ENCODE measurements at places on chromosomes 1 and 21. TPM values are rescaled to one million over a fixed set of nuclear protein-coding genes. Genes with fewer than 3 reads are reported as not detected.

- DNase-seq = no peak
These were observed 8.0 kb downstream of the RABGAP1L start for GRCh38 chr1:174167265-174167803.

GRCh38 chr1:58062635-58063034 is 483.9 kb downstream of the OMA1 start:
- DNase-seq = peak; percentile 43

DNA sequence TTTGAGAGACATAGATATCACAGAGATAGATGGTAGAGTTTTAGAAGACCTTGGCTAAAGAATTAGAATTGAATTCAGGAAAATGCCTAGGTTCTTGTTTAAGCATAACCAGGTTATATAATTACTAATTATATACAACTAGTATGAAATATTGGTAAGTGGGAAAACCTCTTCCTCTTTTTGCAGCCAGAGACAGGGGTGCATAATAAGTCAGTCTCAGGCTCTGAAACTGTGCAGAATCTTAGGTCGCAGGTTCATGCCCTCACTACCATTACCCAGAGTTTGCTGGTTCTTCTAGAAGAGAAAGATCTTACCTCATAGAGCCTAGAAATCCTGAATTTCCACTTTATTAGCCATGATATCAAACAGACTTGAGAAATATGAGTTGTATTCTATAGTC is 183.3 kb downstream of the NEK7 start:
- DNase-seq = no peak

DNA sequence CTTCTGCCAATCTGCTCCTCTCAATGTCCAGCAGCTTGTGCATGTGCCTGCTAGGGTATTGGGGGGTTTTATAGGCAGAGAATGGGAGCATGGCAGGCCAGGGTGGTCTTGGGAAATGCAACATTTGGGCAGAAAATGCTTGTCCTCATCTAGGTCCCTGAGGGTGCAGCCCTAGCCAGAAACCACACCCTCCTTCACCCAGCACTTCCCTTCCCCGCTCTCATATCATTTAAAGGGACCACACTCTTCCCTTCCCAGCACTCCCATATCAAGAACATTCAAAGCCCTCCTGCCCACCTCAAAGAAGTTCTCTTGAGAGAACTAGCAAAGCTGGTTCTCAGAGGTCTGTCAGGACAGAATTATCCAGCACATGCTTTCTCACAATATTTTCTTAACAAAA is 62.1 kb downstream of the HSD3B1 start:
- no peak for DNase-seq

Gene CAPN8
- total RNA-seq = not detected

DNA sequence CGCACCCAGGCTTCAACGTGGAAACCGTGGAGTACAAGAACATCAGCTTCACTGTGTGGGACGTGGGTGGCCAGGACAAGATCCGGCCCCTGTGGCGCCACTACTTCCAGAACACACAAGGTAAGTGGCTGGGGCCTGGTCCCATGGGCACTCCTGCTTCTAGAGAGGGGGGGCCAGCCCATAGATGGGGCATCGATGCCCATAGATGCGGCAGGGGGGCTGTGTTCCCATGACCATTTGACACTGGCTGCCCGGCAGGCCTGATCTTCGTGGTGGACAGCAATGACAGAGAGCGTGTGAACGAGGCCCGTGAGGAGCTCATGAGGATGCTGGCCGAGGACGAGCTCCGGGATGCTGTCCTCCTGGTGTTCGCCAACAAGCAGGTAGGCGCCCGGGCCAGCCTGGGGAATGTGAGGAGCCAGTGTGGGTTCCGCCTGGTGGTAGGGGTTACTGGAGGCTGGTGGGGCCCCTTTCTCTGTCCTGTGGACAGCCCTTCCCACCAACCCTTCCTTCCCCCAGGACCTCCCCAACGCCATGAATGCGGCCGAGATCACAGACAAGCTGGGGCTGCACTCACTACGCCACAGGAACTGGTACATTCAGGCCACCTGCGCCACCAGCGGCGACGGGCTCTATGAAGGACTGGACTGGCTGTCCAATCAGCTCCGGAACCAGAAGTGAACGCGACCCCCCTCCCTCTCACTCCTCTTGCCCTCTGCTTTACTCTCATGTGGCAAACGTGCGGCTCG is 5.6 kb downstream of the C1orf35 start:
- no peak for DNase-seq

DNA sequence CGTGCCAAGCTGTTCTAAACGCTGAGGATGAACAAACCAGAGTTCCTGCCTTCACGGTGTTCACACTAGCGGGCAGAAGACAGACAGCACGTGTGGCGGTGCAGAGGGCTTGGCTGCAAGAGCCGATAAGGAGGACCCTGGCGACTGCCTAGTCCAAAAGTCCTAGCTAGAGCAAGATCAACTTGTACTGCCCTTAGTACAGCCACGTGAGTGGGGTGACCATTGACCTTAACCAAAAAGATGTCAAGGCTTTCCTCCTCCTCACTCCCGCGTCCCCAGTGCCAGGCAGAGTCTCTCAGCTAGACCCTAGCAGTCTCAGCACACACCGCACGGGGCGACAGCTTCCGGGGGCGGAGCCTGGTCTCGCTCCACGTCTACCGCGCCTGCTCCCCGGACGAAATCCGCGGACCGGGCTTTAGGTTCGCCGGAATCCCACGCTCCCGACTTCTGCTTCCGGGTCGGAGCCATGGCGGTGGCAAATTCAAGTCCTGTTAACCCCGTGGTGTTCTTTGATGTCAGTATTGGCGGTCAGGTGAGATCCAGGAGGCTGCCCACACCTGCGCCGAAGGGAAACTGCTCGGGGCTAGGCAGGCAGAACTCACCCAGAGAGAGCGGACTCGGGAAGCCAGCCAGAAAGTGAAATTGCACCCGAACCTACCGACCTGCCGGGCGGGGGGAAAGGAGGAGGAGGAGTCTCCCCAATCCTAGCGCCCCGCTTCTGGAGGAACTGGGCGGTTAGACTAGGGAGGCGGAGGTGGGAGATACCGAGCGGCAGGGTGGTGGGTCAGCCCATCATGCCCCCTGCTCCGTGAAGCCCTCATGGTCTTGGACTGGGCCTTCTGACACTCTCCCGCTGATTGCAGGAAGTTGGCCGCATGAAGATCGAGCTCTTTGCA is at the start of gene PPIH:
PPIH (plus strand) TSS at position 443 of the 896 bp plus-strand sequence; CDS start at position 467, 24 bp downstream.
- DNase-seq = peak; percentile 96

Gene PRAMEF6
- not detected for total RNA-seq

GRCh38 chr1:220708936-220709801 is 19.0 kb downstream of the C1orf115 start:
- no peak for DNase-seq

Gene ELF3
- total RNA-seq = 0.59 TPM

DNA sequence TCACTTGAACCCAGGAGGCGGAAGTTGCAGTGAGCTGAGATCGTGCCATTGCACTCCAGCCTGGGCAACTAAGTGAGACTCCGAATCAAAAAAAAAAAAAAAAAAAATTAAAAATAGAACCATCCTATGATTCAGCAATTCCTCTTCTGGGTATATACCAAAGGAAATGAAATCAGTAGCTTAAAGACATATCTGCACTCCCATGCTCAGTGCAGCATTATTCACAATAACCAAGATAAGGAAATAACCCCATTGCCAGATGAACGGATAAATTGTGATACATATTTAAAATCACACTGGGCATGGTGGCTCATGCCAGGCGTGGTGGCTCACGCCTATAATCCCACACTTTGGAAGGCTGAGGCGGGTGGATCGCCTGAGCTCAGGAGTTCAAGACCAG is 23.8 kb downstream of the ALDH9A1 start:
- DNase-seq = no peak

DNA sequence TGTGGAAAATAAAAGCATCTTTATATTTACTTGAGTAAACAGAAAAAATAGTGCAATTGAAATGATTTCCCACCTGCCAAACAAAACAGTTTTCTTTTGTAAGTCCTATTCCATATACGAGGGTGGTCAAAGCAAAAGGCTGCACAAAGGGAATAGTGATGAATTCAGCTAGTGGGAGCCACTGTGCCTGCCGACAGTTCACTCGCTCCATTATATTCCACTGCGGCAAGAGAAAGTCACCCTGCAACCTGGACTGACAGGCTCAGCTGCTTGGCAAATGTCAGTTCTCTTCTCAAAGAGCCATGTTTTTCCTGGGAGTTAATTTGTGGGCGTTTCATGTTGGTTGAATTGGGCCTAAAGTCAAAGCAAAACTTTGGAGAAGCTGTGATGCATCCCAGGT is 145.4 kb downstream of the LMO4 start:
- peak; percentile 30 for DNase-seq

GRCh38 chr1:185861630-185862029 is 127.4 kb downstream of the HMCN1 start:
- no peak for DNase-seq

Gene CSRP1
- 84.6 TPM for total RNA-seq

DNA sequence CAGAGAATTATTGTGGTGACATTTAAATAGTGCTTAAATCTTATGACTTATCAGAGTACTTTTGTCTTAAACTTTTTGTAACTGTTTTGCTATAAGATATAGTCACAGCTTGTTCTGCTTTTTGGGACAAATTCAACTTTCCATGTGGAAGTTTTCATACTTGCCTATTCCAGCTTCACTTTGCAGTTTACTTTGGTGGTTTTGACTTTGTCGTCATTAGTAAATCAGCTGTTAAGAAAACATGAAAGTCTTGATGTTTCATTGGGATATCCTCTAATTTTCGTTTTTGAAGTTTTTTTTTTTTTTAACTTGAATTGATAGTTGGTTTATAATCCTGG is 31.3 kb downstream of the SDCCAG8 start:
- no peak for DNase-seq

GRCh38 chr1:20405051-20405754 is 80.8 kb downstream of the CAMK2N1 start:
- no peak for DNase-seq

DNA sequence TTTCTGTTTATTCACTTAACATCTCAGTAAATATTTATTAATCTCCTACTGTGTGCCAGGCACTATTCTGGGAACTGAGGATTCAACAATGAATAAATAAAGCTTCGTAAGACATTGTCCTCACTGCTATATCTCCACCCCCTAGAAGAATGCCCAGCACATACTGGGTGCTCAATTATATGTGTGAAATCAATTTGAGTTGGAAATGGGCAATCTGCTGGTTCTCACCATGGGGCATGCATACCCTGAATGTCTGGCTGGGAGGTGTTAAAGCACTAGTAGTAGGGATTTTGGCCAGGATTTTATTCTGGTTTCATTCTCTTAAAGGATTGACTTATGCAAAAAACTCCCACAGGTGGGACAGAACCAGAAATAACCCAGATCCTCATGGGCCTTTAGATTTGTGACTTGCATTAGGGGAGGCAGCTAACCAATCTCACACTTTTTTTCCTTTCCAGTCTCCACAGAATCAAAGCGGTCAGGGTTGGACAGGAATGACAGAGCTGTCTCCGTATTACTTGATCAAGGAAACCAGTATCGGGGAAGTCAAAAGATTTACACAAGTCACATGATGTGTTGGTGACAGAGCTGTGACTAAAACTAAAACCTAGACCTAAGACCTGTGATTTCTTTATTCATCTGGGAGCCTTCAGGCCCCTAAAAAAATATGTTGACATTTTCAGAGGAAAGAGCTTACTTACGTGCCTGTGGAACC is 12.8 kb downstream of the GFI1 start:
- no peak for DNase-seq

Gene LRRC8B
- total RNA-seq = 9.2 TPM

GRCh38 chr1:241985787-241986186 is 13.1 kb downstream of the MAP1LC3C start:
- peak; percentile 55 for DNase-seq

DNA sequence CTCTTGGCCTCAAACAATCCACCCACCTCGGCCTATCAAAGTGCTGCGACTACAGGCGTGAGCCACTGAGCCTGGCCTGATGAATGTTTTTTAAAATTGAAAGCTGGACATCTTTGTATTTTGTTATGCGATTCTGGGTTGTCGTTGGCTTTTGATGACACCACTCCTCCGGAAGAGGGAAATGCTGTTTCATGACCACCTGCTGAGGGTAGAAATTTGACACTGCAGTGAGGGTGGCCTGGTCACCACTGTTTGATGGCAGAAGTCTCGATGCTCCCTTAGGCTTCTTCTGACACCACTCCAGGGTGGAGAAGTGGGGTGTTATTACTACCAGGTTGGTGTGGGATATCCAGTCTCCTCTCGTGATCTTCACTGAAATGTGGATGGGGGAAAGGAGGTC is 357.2 kb downstream of the RGS7 start:
- DNase-seq = peak; percentile 1

DNA sequence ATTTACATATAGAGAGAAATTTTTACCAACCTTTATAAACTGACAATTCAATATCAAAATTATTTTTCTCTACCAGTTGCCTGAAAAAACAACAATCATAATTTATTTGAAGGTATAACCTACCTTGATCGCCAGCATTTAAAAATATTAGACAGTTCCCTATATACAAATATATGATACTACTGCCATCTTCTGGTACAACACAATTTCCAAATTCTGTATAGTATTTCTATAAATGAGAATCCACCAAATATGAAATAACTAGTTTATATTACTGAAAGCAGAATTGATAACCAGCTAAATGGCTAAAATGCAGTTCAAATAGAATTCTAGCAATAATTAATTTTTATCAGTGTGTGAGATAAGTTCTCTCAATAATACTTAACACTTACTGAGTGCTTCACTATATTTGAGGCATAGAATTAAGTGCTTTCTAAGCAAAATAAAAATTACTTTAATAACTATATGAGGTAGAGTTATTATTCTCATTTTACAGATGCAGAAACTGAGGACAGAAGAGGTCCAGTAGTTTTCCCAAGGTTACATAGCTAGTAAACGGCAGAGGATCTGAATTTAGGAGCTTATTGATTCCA is 75.6 kb downstream of the PIGK start:
- peak; percentile 42 for DNase-seq

GRCh38 chr1:184101141-184101540 is 49.6 kb downstream of the TSEN15 start:
- DNase-seq = no peak

DNA sequence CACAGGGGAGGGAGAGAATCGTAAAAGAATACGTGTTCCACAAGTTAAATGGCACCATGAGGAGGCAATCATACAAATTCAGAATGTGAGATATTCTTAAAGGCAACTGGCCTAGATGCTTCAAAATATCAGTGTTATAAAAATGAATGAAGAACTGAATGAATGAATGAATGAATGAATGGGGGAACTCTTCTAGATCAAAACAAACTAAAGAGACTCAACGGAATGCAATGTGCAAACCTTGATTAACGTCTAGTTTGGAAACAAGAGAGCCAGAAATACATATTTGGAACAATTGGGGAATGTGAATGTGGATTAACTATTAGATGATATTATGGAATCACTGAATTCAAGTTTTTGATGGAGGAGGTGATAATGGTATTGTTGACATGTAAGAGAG is 16.8 kb downstream of the CFAP45 start:
- no peak for DNase-seq

Gene TNFAIP8L2
- total RNA-seq = not detected

Gene UBE2U
- total RNA-seq = not detected

- DNase-seq = peak; percentile 12
These were observed 41.8 kb downstream of the CHRM3 start for GRCh38 chr1:239428120-239428710.

DNA sequence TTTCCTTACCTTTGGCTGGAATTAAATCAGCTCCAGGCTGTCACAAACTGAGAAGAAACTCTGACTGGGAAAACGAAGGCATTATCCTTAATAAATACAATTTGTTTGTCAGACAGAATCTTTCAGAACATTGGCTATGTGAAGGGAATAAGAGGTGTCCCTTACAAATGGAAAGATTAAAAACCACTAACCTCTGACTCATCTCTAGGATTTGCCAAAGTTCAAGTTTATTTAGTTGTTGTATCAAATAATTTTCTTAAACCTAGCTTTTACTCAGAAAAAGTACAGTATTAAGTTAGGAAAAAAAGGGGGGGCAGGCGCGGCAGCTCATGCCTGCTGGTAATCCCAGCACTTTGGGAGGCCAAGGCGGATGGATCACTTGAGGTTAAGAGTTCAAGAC is 15.7 kb downstream of the SERTAD4 start:
- no peak for DNase-seq

Measured in SJCRH30 (cell line).